AG10803 (cell line): ENCODE measurements at places on chromosomes 16 and 17.
A peak's percentile ranks its signal among the peaks of the same experiment; 100 is the strongest.

GRCh38 chr17:76912421-76913164 is 44.4 kb downstream of the MGAT5B start:
- DNase-seq, result no peak

- DNase-seq, result no peak
Observed at GRCh38 chr17:47644324-47644723, 5.4 kb upstream of the KPNB1 start.

- no peak for DNase-seq
Observed at GRCh38 chr17:3189961-3190360, 7.4 kb upstream of the OR1A2 start.

- no peak for DNase-seq
Observed at GRCh38 chr16:24423312-24423711, 116.1 kb upstream of the RBBP6 start.

GRCh38 chr16:68284847-68285246 is 20.5 kb downstream of the SLC7A6 start:
- no peak for DNase-seq

GRCh38 chr17:69945698-69946185 is 129.3 kb upstream of the KCNJ16 start:
- peak; percentile 72 for DNase-seq

DNA sequence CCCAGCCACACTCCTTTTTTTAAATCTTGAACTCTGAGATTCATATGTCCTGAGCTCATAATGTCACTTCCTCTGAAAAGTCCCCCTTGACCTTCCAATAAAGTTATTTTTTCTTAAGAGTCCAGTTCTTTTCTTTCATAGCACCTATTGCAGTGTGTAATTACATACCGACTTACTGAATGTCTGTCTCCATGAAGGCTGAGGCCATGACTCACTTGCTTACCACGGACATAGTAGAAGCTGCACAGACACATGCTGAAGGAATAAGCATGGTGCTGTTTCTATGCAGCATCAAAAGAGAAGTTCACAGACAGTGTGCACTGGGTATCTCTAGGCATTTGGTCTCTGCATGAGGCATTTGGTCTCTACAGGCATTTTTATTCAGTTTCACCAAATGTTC is 77.2 kb downstream of the C17orf67 start:
- DNase-seq, result peak; percentile 96

DNA sequence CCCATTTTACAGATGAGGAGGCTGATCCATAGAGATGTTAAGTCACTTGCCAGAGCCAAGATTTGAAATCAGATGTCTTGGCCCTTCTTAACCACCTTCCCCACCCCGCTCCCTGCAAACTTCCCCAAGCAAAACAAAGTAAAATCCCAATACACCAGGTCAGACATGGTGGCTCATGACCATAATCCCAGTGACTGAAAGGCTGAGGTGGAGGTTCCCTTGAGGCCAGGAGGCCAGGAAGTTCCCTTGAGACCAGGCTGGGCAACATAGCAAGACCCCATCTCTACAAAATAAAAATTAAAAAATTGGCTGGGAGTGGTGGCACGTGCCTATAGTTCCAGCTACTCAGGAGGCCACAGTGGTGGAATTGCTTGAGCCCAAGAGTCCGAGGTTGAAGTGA is 28.9 kb upstream of the CSNK2A2 start:
- no peak for DNase-seq

- DNase-seq, result peak; percentile 71
Observed at GRCh38 chr16:10168258-10168657, 14.0 kb downstream of the GRIN2A start.

GRCh38 chr17:82300707-82301270 is 16.6 kb downstream of the CD7 start:
- peak; percentile 68 for DNase-seq

DNA sequence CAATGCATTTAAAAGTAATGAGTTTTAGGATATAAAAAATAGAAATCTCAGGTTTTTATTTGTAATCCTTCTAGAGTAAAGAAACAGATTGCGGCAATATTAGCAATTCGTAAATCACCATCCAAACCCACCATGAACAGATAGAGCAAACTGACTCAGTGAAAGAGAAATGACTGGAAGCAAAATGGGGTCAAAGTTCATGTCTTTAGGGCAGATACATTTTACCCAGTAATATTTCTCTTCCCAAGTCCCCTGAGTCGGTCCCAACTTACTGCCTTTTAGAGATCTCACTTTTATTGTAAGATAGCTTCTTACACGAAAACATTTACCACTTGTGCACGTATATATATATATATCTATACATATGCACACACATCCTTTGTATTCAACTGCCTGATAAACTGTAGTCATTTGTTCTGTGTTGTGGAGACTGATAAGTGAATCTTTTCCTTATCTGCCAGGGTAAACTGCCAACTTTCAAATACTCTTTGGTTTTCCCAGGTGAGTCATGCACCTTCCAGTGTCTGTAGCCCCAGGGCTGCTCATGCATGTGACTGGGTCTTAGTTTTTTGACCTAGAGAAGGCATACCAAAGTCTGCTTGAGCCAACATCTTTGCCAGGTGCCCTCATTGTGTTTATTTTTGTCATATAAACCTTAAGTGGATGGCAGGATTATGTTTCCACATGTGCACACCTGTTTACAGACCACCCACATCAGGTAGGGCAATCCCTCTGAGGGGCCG is 7.8 kb upstream of the IRF8 start:
- DNase-seq, result no peak

DNA sequence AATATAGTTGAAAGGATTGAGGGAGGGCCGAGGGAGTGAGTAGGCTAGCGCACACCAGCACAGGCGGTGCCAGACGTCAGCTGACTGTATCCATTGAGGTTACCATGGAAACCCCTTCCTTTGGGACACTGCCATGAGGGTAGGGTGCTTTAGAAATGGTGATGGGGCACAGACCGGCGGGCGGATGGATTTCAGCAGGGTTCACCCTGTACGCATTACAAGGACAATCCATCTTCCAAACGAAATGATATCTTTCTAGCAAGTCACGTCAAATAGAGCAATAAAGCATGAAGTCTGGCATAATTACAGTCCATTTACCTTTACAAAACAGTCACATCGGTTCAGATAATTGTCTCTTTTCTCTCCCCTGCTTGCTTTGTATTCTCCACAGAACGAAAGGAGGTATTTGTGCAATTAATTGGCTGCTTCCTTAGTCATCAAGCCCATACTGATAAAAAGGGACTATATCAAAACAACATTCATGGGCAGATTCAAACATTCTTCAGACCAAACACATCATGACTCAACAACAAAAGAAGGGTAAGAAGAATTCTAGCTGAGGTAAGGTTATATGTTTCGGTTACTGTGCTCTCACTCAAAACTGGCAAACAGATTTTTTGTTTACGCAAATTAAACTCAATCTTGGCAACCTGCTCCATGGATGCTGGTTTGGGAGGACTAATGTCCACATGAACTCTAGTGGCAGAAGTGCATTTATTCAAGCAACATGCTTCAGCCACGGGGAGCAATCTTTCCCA is 140.6 kb downstream of the CDK5R1 start:
- DNase-seq, result peak; percentile 10

DNA sequence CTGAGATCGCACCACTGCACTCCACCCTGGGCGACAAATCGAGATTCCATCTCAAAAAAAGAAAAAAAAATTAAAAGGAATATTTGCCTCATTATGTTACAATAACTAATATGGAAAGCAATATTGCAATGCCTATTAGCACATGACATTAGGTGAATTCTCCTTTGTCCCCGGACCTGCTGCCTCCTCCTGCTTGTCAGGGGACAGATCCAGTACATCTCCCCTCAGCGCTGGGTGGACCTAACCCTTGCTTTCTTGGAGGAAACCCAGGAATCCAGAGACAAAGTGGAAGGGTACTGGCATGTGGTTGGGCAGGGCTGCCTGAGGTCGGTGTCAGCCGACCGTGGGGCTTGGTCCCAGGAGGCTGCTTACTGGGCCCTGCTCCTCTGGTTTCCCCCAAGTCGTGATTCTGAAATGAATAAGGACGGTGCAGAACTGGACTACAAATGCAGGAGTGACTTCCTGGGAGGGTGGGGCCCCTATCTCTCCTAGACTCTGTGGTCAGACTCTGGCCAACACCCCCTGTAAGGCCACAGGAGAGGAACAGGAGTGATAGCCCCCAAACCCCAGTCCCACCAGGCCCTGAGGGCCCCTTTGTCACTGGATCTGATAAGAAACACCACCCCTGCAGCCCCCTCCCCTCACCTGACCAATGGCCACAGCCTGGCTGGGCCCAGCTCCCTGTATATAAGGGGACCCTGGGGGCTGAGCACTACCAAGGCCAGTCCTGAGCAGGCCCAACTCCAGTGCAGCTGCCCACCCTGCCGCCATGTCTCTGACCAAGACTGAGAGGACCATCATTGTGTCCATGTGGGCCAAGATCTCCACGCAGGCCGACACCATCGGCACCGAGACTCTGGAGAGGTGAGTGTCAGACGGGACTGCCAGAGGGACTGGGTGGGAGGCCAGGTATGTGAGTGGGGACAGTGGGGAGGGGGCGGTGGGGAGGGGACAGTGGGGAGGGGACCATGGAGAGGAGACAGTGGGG is at the start of gene HBZ:
Gene HBZ (plus strand): TSS at position 504 of the 988 bp plus-strand sequence. CDS start 266 bp downstream, at position 770.
- DNase-seq, result no peak

DNA sequence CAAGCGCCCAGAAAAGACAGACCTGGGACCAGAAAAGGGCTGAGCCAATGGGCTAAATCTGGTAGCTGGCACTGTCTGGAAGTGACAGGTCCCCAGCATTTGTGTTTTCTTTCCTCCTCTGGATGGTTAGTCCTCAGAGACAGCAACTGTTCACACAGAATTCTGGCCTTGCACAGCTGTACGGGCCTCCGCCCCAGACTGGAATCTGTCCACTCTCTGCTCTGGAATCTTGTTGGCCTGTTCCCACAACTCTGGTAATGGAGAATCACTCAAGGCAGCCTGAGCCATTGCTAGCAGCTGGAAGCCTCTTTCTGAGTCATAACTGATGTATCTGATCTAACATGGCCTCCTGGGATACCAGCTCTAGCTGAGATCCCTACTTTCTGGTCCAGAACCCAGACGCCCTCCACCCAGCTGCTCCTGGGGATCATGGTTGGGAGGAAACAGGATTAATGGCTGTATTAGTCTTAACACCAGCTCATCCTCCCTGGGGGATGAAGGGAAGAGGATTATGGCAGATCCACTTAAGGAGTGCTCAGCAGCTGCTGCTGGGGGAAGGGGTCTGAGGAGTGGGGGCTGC is 9.1 kb downstream of the ZNF668 start:
- peak; percentile 97 for DNase-seq

DNA sequence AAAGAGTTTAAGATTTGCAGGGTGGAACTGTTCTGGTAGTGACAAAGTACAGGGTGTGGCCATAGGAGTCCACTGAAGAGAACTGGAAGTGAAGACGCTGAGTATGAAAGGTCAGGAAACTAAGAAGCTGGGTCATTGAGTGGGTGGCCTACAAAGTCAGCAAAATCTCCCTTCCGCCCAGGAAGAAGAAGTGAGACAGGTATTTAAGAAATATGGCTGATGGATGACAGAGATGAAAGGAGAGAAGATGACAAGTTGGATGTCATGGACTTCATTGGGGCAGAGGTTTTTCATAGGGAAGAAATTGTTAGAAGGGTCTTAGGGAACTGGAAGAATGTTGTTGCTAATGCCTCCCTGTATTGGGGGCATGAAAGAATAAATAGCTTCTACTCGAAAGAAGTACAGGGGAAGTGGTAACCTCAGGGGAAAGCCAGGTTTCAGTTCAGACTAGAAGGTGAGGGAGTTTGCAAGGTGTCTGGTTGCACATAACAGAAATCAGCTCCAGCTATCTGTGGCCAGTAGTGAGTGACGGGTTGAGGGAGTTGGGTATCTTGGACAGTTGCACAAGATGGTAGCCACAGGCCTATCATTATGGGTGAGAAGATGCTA is 33.6 kb upstream of the MED13 start:
- no peak for DNase-seq

DNA sequence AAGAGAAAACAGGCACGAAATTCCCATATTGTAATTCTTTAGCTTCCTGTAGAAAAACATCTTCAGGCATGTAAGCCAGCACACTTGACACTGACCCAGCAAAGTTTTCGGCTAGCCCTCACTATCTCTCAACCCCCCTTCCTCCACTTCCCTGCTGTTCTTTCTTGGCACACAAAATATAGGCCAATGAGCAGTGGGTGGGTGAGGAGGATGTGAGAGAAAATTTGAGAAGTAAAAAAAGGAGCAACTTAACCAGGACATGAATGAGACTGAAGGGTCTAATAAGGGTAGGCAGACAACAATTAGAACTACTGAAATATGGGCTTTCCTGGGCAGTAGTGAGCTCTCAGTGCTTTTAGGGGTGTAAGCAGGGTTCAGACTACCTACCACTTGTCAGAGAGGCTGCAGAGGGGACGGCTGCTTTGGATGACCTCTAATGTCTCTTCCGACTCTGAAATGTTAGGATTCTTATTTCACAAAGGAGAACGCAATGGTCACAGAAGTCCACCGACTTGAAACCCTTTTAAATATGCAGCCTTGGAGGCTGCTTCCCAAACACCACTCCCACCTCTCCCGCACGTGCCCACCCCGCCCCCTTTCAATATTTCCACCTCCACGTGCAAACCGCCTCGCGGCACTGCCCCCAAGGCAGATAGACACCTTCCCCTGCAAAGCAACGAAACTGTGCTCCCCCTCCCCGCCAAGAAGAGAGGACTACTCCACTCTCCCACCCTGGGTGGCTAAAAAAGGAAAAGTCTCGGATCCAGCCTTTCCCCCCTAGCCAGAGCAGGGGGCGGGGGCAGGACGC is 889 bp downstream of the MBTD1 start:
- DNase-seq, result no peak

GRCh38 chr17:1485423-1486376 is 6.8 kb downstream of the MYO1C start:
- peak; percentile 73 for DNase-seq

- DNase-seq, result peak; percentile 72
Observed at GRCh38 chr17:1001640-1002411, 4.9 kb downstream of the TIMM22 start.

- DNase-seq, result no peak
Observed at GRCh38 chr16:21663889-21664647, at the start of gene OTOA. OTOA (plus strand) TSS chr16:21663968; CDS start chr16:21678515, 14,547 bp downstream.

DNA sequence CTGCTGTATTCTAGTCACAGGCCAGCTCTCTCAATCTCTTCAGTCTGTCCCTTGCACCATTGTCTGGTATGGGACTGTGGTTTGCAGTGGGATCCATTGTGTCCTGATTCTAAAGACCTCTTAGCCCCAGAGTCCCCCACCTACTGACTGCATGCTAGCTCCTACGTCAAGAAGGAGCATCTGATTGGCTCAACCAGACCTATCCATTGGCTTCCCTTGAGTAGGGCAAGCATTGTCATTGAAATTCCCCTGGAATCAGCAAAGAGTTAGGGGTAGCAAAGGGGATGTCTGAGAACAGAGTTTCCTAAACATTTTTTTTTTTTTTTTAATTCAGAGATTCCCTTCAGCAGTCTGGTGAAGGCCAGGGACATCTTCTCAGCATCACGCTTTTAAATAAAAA is 175.3 kb upstream of the MPHOSPH6 start:
- no peak for DNase-seq

- DNase-seq, result no peak
Observed at GRCh38 chr16:9950658-9951057, 231.6 kb downstream of the GRIN2A start.

DNA sequence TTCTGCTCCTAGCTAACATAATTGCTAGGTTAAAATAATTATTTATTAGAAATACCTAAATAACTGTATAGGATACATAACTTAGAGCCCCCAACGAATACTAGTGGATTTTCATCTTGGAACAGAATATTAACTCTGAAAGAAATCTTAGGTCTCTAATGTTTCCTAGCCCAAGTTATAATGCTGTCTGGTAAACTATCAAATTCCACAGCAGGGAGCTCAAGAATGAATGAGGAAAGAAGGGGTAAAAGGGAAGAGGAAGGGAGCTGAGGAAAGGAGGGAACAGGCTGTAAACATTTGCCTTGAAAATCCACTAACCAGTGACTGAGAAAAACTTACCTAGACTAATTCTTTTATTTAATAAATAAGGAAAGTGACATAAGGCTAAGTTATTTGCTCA is 93.2 kb upstream of the NACA2 start:
- DNase-seq, result no peak
